Renal cortex interstitium (tissue), 15 donors: ENCODE measurements at places on chromosomes 11 and 22.

- DNase-seq = no peak
Observed at GRCh38 chr22:37675930-37676735, 697 bp downstream of the LGALS1 start.

- no peak for DNase-seq
Observed at GRCh38 chr11:1509626-1510255, 23.2 kb upstream of the MOB2 start.

DNA sequence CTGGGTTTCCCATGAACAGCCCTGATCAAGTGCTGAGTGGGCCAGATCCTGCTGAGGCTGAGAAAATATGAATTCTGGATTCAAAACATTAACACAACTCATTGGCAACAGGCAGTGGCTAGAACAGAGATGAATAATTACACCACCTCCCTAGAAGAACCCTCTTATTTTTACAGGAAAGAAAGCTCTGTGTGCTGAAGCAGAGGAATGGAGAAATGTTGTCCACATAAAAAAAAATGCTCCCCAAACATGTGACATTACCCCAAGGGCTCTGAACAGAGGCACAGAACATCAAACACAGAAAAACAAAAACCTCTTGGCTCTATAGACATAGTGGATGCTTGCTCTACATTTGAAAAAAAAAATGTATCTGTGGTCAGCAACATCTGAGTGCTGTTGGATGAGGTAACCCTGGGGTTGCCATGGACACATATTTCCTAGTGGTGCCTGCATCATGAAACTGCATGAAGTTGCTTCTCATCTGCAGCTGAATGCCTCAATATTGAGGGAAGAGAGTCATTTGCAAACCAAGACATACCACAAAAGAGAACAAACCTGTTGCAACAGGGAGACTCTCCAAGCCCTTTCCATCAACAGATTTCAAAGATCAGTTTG, 98.8 kb downstream of the SNX19 start:
- DNase-seq = no peak

DNA sequence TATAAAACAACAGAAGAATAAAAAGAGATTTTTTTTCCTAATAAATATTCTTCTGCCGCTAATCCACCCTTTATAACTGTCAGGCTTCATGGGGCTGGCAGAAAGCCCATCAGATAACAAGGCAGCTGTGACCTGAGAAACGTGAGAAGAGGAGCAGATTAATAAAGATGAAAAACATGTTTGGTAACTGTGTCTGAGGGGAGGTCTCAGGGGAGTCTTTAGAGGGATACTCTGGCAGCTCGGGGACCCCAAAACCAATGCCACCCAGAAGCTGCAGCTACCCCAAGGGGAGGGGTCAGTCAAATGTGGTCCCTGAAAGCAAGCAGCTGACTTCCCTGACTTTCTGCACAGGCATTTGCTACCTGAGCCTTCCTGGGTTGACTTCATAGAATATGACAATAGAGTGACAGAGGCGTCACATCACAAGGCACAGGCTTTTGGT, 48.4 kb upstream of the POU2AF1 start:
- DNase-seq = no peak

- no peak for DNase-seq
Observed at GRCh38 chr11:96223083-96223482, 119.9 kb downstream of the MAML2 start.
